Activated CD4-positive, alpha-beta T cell treated with anti-CD3 and anti-CD28 coated beads for 48 hours (primary cell): ENCODE measurements at places on chromosomes 6 and 20.

DNA sequence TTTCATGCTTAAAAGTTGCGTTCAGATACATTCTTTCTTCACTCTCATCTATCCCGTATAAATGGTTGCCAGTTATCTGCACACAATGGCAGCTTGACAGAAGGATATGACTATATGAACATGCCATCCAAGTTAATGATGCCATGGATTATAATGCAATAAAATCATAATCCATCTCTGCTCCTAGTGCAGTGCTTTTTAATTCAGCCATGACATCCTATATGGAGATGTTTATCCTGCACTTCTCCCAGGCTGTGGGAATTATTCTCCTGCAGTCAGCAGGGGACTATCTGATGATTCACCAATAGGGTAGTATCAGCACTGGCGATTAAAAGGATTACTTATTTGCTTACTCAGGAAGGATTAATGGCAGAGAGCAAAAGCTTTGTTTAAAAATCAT, 273.8 kb downstream of the SAMD5 start:
- no peak for DNase-seq

GRCh38 chr20:48661575-48662455, 166.0 kb downstream of the PREX1 start:
- no peak for DNase-seq

DNA sequence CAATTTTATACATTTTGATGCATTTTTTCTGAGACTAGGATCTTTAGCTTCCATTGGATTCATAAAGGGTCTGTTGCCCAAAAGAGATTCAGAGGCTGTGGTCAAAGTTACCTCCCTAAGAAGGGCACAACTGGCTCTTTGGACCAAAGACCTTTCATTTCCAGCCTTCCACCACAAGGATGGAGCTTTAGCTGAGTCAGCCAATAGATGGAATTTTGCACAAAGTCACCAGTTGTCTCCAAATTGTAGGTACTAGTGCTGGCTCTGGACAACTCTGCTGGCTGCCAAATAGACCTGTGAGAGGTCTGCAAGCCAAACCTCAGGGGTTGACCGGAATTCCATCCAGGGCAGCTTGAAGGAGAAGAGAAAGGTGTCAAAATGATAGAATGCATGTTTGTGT, 555 bp downstream of the BPIFA1 start:
- no peak for DNase-seq

GRCh38 chr6:125375821-125376220, 74.1 kb upstream of the HDDC2 start:
- DNase-seq: no peak

GRCh38 chr20:12237772-12238171, 320.1 kb downstream of the BTBD3 start:
- no peak for DNase-seq

DNA sequence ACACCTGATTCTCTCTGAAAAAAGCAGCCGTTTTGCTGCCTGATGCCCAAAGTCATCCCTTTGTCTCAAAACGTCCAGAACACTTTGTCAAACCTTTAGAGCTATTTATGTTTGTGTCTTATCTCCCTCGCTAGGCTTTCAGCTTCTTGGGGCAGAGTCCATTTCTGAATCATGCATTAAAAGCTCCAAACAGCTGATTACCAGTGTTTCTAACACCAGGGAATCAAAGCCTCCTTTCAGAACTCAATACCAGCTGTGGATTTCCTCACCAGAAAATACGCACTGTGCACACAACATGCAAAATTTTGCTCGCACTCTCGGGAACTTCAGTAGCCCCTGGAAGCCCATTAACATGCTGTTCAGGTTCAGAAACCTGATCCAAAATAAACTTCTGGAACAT, 333.3 kb downstream of the HACE1 start:
- no peak for DNase-seq

DNA sequence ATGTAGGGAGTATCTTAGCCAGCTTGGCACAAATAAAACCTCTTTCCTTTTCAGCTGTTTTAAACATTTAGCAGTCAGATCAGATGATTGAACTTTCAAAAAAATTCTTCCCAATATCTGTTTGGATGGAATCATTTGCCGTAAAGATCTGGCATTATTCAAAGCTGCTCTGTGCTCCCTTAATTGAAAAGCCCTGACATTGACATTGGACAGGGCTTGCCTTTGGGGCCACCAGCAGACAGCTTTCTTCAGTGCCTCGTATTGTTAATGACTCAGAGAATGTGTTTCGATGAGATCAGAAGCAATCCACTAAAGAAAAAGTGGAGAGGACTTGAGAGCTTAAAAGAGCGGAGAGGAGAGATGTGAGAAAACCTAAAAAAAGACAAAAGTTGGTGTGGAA, 343.5 kb downstream of the NRN1 start:
- DNase-seq: no peak

DNA sequence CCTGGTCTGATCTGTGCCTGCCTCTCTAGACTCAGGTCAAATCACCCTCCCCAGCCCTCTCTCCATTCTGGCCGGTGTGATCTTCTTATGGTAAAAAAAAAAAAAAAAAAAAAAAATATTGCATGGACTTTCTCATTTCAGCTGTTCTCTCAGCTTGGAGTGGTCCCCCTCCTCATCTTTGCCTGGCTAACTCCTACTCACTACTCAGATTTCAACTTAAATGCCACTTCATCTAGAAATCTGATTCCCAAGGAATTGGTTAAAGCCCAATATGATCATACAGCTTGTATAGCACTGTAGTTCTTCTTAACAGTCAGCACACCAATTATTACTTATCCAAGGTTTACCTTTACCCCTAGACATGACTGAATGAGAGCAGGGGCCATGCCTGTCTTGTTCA, 105.9 kb upstream of the CARMIL1 start:
- no peak for DNase-seq

GRCh38 chr6:52361414-52361944, 472 bp upstream of the PAQR8 start:
- DNase-seq: peak; percentile 33

GRCh38 chr6:144064402-144065212, 30.8 kb downstream of the SF3B5 start:
- DNase-seq: peak; percentile 84

DNA sequence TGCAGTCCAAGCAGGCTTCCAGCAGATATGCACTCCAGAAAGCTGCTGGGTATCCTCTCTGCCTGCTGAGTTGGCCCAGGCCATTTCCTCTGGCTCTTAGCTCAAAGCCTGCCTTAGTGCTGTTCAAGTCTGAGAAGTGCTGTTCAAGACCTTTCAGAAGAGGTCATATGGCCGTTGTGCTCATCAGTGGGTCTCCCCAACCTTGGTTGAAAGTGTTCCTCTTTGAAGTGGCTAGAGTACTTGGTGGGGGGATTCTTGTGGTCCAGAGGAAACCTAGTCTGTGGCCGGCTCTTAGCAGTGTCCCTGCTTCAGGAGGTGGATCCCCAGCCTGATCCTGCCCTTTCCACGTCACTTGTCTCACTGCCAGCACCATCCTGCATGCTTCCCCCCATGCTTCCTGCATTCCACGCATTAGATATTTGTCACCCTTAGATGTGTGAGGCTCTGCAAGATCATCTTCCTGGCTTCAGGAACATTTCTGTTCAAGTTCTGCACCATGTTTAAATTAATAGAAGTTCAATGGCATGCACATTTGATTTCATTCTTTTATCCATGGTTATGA, 105.0 kb downstream of the FIG4 start:
- DNase-seq: no peak

GRCh38 chr6:132341646-132342045, 59.6 kb downstream of the MOXD1 start:
- no peak for DNase-seq

DNA sequence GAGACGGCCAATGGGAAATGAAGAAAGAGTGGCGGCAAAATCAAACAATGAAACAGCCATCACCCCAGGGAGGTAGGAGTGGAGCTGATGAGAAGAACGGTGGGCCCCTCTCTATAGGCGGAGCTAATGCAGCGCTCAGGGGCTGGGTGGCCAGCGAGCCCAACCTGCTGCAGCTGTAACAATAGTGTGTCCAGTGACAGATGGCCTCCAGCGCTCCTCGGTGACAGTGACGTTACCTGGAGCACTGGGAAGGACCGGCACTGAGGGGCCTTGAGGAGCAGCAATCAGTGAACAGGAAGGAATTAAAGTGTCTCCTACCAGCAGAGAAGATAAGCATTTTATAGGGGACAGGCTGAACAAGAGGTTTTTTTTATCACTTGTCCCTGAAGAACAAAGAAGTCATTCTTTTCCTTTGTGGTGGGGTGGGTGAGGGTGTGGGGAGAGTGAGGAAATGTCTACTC, 81.6 kb downstream of the FOXA2 start:
- no peak for DNase-seq

- no peak for DNase-seq
Measured at GRCh38 chr6:158431560-158431959, 119.3 kb downstream of the TULP4 start.

GRCh38 chr20:51470907-51471411, 71.6 kb downstream of the NFATC2 start:
- peak; percentile 52 for DNase-seq

DNA sequence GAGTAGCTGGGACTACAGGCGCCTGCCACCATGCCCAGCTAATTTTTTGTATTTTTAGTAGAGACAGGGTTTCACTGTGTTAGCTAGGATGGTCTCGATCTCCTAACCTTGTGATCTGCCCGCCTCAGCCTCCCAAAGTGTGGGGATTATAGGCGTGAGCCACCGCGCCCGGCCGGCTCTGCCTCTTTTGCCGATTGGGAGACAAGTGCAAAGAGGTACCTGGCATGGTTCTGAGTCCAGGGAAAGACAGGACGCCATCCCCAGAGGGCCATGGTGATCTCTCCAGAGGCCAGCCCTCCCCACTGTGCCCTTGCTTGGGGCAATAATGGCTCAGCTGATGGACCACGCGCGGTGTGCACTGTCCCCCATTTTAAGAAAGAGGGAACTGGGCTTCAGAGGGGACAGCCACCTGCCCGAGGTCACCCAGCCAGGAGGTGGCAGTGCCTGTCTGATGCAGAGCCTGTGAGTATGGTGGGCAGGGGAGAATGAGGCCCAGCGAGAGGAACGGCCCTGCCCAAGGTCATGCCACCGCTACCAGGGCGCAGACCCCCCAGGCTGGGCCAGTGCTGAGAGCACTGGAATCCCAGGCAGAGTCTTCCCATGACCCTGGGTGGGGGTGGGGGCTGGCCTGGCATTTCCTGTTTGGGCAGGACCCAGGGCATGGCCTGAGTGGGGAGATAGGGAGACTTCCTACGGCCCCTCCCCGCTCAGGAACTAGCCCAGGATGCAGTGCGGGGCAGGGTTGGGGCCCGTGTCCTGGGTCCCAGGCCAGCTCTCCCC, 61.0 kb downstream of the SNAI1 start:
- no peak for DNase-seq

DNA sequence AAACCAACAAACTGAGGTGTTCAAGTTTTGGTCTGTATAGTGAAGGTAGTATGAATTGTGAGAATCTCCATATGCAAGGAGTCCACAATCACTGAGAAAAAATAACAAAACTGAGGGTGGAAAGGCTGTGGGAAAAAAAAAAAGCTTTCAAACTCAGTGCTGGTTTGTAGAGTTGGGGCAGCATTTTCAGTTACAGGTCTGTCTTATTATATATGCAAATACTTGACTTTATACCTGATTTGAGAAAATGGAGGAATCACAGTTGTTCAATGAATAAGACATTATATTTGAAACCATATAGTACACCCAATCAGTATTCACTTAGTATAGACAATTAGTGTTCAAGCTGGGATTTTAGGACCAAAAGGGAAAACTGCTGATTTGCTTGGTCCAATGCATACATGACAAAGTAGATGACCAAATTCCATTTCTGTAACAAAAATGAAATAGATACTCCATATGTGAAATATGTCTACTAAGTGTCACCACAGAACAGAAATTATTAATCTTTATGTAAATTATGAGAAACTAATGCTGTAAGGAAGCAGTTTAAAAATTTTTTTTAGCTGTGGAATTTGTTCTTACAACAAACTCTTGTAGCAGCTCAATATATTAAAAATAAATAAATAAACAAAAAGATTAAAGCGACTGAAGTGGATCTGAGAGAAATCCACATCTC, 187.7 kb downstream of the ASCC3 start:
- no peak for DNase-seq

GRCh38 chr6:27321370-27321769, 9.3 kb upstream of the POM121L2 start:
- DNase-seq: no peak

DNA sequence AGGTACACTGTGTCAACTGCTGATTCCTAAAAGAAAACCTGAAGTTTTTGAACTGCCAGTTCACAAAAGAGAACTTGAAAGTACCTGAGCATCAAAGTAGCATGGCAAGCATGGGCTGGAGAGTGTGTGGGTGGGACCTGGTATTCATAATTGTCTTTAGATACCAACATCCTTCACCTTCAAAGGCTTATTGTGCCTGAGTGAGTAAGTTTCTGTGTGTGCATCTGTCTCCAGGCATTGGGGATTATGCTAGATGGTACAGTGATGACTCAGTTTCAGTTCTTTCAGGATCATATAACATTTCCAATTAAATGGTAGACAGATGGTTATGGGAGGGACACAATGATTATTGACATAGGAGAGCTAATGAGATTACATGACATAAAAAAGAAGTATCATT, 238.5 kb downstream of the ZFAND3 start:
- peak; percentile 81 for DNase-seq

DNA sequence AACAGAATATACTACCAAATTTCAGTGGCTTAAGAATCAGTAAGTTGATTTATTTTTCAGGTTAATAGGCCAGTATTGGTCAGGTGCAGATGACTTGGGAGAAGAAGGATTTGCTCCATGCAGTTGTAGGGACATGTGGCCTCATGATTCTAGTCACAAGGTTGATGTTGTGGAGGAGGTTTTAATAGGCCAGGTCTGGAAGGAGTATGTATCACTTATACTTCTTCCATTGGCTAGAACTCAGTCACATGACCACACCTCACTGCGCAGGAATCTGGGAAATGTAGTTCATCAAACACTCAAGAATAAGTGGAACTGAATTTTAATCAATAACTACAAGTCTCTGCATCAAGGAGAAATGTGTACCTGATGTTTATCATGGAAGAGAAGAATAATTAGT, 281.5 kb upstream of the QKI start:
- DNase-seq: no peak

GRCh38 chr6:93423542-93423941, 4.2 kb upstream of the EPHA7 start:
- DNase-seq: peak; percentile 38

DNA sequence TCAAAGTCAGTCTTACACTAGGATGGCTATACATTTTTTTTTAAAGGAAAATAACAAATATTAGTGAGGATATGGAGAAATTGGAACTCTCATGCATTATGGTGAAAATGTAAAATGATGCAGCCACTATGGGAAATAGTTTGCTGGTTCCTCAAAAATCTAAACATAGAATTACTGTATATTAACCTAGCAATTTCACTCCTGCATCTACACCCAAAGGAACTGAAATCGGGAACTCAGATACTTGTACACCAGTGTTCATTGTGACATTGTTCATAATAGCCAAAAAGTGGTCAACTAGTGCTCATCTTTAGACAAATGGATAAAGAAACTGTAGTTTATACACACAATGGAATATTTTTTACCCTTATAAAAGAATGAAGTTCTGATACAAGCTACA, 110.7 kb downstream of the UTRN start:
- no peak for DNase-seq
